ENCODE measurements at places on chromosomes 13 and 19.

GRCh38 chr19:2631213-2631821 lies 71.2 kb downstream of the GNG7 start:
- DNase-seq = peak; percentile 66

DNA sequence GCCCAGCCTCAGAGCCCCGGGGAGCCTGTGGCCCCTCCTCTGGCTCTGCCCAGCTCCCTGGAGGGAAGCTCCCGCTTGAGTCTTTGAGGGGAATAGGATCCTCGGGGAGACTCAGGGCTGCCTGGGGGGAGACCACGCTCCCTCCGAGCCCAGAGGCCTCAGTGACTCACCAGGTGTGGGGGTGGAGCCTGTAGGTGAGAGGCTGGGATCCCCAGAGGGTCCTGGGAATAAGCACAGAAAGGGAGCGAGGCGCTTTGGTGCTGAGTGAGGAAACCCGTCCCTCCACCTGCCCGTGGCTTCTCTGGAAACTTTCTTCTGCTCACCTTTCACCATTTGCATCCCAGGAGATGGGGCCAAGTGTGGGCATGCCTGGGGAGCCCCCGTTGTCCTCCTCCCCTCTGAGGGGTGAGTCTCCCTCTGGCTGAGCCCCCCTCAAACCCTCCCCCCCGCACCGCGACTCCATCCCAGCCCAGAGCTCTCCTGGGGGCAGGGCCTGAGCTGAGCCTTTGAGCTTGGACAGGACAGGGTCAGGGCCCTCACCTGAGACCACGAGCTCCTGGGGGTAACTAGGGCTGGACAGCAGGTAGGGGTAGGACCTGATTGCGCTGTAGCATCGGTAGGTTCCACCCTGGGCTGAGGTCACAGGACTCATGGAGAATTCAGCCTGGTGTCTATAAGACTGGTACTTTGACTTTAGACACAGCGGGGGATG lies 2.7 kb downstream of the LILRB5 start:
- no peak for DNase-seq

- peak; percentile 74 for DNase-seq
Observed at GRCh38 chr13:44969551-44970484, 19.5 kb downstream of the NUFIP1 start.

GRCh38 chr13:111533900-111534683 lies 213.7 kb downstream of the TEX29 start:
- no peak for DNase-seq

GRCh38 chr13:40981949-40982348 lies 37.2 kb downstream of the ELF1 start:
- DNase-seq = no peak

GRCh38 chr19:9645472-9645871 lies 24.4 kb upstream of the ZNF561 start:
- peak; percentile 52 for DNase-seq

DNA sequence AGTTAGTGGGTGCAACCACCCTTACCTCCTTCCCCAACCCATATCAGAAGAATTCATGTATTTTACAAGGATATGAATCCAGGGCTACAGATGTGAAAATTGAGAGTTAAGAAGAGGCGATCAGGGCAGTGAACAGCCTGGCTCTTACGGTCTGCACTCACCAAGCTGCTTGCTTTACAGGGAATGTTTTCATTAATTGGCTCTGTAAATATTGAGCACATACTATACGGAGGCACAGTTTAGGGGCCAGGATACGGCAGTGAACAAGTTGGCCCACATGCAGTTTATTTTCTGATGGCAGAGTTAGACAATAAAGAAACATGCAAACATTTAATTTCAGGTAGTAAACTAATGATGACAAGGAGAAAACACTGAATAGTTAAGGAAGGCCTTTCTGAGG lies 6.4 kb downstream of the POLR1D start:
- DNase-seq = no peak

DNA sequence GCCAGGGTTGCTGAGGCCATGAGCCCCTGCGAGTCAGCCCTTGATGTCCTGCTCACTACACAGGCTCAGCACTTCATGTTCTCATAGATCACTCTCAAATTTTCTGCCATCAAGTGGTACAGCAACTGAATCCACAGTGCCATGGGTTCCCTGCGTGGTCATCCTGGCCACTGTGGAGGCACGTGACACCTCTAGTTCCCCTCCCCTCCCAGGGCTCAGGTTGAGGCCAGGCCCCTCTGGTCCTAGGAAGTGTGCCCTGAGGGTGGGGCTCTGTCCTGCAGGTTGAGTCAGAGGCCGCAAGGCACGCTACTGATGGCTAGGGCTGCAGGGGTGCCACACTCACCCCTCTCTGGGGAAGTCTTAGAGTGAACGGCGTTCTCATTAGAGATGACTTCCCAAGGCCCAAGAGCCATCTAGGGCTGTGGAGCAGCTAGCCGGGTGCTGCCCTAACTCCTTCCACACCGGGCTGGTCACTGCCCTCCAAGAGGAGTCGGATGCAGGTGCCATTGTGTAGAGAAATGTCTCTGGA lies 39.8 kb upstream of the TPM4 start:
- DNase-seq = no peak

- DNase-seq = peak; percentile 97
Observed at GRCh38 chr19:48746738-48747575, at the start of gene IZUMO1. Gene IZUMO1 (minus strand): TSS chr19:48746909. CDS start chr19:48745859, 1,050 bp downstream.

- no peak for DNase-seq
Observed at GRCh38 chr13:98922306-98922705, 55.6 kb downstream of the DOCK9 start.

DNA sequence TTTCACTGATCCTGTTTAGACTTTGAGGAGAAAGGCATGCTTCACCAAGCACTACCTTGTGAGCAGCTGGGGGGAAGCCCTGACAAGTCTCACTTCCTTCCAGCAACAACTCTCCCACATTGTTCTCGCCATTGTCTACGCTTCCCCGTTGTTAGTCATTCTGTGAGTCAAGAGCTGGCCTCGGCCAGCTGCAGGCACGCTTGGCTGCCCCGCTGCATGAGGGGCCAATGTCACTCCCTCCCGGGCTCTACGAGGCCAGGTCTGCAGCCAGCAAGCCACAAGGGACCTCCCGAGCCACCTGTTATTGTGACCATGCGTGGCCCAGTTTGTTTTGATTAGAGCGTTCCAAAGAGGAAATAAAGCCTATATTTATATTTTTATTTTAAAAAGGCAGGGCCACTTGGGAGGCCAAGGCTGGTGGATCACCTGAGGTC lies 220.9 kb downstream of the FOXO1 start:
- no peak for DNase-seq

DNA sequence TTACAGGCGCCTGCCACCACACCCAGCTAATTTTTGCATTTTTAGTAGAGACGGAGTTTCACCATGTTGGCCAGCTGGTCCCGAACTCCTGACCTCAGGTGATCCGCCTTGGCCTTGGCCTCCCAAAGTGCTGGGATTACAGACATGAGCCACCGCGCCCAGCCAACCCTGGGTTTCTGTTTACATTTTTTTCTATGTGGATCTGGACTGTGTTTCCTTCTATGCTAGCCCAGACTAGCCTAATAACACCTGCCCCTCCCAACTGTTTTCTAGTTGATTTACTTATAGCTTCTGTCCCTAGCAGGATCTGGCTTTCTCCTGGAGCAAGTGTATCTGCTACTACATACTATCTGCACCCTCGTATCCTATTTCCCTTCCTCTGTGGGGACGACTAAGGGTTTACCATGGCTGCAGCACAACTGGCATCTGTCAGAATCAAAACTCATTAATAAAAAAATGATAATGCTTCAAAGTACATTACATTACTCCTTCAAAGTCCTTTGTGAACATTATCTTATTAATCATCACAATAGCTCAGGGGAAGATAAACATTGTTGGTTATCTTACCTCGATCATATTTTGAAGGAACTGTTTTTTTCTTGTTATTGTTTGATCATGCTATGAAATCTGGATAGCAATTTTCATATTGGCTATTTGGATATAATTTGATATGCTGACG lies 228.3 kb downstream of the KLF5 start:
- DNase-seq = no peak

DNA sequence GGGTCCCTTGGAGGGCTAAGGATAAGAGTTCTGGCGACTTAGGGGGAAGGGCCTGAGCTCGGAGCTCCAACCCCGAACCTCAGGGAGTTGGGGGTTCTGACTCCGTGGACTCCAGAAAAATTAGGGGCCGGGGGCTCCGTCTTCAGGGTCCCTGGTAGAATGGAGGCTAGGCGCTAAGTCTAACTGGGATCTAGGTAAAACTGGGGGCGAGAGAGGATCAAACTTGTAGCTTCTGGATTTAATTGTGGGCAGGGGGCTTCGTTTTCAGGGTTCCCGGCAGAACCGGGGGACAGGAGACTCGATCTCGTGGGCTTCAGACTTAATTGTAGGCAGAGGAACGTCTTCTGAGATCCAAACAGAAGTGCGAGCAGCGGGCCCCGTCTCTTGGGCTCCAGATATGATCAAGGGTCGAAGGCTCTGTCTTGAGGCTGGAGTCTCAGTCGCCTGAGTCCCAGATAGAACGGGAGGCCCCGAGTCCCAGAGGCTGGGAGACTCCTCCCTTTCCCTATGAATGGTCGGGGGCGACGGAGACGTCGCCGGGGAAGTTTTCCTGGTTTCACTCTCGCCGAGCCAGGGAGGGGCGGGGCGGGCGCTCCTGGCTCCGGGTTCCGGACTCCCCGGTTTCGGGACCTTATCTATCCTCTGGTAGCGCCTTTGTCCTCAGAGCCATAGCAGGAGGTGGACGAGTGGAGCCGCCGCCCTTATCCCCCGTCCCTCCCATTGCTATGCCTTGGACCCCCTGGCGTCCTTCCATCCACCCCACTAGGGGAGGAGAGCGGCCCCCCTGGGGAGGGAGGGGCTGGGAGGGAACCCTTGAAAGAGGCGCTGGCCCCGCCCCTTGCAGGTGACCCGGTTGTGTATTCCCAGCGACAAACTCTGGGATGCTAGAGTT lies 1.3 kb downstream of the NECTIN2 start:
- DNase-seq = peak; percentile 65

GRCh38 chr13:59277106-59277505 lies 886.6 kb downstream of the DIAPH3 start:
- DNase-seq = no peak

GRCh38 chr13:79779761-79780160 lies 298.8 kb downstream of the NDFIP2 start:
- DNase-seq = no peak

DNA sequence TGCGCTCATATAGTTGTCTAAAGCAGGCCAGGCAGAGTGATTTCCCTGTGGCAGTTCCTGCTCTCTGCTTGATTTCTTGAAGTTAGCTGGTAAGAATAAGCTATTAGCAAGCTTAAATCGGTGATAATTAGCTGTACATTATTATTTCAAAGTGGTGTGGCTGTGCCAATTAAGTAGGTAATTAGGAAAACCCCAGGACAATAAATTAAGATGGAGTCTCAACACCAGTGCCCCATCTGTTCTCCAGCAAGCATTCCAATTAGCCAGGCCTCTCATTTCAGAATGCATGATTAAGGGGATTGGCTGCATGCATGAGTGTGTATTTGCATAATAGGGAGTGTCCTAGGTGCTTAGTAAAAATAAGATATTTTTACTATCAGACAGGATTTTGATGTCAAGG lies 342.3 kb downstream of the GPC5 start:
- DNase-seq = no peak

- DNase-seq = no peak
Observed at GRCh38 chr13:99572131-99572530, 70.9 kb downstream of the TM9SF2 start.

- DNase-seq = no peak
Observed at GRCh38 chr13:81051873-81052272, 710.9 kb upstream of the SPRY2 start.

DNA sequence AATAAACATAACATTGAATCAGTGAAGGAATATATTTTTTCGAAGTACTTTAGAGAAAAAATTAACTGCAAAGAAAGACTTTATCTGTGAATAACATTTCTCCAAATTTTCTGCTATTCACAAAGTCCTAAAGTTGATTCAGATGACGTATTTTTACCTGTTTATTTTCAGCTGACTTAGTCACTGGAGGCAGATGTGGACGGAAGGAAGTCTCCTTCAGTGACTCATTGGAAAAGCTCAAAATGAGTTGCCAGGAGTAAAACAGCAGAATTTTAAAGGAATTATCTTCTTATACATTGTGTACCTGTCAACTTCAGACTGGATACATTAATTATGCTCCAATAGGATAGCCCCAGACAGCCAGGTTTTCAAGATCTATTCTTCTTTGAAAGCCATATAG lies 679.3 kb upstream of the GPC6 start:
- DNase-seq = no peak

GRCh38 chr13:60282186-60282585 lies 114.8 kb upstream of the TDRD3 start:
- no peak for DNase-seq

DNA sequence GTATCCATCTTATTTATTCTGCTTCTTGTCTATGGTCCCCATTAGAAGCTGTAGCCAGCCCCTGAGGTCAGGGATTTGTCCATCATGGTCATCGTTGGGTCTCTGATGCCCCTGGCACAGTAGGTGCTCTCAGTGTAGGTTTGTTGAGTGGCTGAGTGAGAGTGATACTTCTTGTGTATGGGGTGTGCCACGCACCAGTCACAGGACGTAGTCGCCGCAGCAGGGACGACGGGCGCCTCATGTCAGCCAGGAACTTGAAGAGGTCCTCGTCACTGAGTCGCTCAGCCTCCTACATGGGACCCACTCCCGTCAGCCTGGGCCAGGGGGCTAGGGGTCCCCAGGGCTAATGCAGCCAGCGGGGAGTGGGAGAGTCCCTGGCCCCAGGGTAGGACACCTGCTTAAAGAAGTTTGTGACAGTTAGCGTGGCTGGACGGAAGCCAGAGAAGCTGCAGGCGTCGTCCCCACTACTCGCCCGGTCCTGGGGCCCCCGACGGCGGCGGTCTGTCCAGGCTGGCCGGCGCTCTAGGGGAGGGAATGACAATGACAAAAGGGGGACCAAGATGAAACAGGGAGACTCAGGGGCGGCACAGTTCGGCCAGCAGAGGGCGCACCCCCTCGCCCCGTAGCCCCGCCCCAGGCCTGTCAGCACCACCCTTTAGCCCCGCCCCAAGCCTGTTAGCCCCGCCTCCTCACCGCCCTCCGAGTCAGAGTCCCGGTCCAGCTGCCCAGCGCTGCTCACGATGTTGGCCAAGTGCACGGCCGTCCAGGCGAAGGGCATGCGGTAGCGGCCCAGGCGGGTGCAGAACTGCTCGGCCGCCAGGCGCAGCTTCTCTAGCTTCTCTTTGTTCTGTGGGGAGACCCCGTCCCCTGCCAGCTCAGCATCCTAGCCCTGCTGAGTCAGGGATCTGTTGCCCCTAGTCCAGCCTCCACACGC lies 3.7 kb downstream of the ANGPTL8 start:
- DNase-seq = peak; percentile 88

DNA sequence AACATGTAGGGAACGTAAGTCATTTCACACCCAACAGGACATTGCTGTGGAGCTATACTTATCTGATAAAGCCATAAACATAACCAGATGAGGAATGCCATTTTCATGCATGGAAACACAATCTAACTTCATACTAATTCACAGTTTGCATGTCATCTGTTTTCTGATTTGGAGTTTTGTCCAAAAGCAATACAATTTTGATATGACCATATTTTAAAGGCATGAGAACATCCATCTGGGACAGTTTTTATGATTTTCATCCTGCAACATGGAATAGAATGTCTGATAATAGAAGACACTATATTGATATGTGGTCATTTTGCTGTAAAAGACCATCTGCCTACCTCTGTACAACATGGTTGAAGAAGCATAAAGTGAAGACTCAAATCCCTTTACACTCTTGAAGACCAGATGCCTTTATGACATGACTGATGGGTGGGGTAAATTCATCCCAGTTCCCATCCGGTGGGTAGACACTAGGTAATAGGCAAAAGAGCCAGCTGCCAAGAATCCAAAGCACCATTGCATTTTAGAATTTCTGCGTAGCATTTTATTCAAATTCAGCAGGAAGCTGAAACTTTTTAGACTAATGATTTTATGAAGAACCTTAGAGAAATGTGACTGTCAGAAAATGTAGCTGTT lies 309.8 kb downstream of the LMO7 start:
- DNase-seq = no peak
